ENCODE measurements at places on chromosomes 16 and 17.

- DNase-seq: no peak
Measured at GRCh38 chr16:21719283-21719682, 55.5 kb downstream of the OTOA start.

DNA sequence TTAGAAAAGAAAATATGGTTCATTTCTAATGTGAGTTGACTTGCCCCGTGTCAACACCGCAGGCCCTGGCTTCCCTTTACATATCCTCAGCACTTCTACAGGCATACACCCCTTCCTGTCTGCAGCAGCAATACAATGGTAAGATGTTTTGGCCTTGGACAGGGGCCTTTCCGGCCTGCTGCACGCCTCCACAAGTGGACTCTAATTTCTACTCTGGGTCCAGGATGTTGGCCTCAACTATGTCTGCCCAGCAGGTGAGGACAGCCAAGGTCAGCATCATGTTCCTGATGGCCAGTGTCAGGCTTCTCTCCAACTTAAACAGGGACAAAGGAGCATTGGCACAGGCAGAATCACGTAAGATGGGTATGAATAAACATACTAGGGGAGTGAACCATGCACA lies 11.0 kb downstream of the C17orf67 start:
- DNase-seq: no peak

- DNase-seq: no peak
Measured at GRCh38 chr16:50778284-50779163, 36.6 kb downstream of the CYLD start.

DNA sequence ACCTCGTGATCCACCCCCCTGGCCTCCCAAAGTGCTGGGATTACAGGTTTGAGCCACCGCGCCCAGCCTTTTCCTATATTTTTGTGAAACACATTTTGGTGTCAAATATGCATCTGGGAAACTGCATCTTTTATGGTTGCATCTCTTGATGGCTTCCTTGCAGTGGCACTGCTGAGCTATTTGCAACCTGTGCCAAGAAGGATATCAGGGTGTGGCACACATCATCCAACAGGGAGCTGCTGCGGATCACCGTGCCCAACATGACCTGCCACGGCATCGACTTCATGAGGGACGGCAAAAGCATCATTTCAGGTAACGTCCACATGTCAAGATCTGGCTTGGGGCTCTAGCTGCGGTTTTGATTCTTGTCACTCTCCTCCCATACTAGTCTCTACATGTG lies 16.8 kb upstream of the USP43 start:
- no peak for DNase-seq

DNA sequence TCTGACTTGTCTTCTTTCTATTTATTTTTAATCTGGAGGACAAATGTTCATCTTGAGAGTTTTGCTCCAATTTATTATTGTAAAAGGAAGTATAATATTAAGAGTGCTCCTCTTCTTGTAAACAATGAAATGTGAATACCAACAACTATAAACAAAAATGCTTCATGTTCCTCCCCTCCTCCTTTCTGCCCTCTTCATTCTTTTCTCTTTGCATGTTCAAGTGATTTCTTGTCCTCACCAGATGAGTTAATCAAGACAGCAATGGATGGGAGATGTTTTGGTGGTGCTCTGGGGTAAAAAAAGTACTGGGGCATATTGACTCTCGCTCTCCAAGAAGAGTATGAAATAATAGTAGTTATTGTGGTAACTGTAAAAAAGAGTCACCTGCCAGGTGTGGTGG lies 24.3 kb downstream of the ITGB3 start:
- DNase-seq: no peak

DNA sequence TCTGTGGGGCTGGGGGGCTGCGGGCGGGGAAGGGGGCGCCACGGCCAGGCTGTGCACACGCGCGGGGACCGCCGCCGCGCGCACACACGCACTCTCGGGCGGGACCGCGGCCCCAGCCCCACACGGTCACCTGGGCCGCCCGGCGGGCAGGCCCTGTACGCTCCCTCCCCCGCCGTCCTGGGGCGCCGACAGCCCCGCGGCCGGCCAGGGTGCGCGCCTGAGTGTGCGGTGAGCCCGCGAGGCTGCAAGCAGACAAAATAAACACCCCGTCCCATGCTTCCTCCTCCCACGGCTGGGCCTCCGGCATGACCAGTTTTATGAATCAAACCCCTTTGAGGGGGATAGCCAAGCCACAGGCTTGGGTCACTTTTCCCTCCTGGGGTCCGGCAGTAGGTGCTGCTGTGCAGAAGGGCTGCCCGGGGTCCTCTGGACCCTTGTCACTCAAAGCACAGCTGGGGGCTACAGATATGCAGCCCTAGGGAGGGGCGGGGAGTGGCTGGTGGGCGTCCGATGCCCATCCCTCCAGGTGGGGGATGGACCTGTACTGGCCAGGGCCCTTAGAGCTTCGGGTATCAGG lies 441 bp downstream of the VASN start:
- DNase-seq: no peak
